ENCODE measurements at places on chromosomes 11 and 22.

DNA sequence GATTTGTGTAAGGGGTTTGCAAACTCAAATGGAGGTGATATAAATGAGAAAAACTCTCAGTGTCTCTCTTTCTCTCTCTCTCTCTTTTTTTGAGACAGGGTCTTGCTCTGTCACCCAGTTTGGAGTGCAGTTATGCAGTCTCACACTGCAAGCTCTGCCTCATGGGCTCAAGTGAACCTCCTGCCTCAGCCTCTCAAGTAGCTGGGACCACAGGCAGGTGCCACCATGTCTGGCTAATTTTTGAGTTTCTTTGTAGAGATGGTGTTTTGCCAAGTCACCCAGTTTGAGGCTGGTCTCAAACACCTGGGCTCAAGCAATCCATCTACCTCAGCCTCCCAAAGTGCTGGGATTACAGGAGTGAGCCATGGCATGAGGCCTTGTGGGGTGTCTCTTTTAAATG, 2.9 kb downstream of the BIRC3 start:
- DNase-seq = no peak

DNA sequence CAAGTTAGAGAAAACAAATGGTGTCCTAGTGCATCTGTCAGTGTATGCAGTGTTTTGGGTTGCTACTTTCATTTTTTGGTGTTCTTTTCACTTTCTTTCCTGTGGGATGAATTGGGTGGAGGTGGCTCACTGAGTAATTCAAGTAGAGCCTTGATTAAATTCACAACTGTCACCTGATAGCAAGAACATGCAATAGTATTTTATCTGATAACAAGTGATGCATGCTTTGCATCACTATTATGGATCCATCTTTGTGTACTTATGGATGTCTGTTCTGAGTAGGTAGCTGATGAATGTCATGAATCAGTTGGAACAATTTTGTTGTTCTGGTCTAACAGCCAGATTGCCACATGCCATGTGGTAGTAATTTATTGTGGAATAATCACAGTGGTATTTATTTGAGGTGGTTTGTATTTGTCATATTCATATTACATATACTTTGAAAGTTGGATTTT, 87.5 kb downstream of the DDX10 start:
- no peak for DNase-seq

- peak; percentile 72 for DNase-seq
Measured at GRCh38 chr11:128467610-128468041, 119.7 kb downstream of the ETS1 start.

- DNase-seq = no peak
Measured at GRCh38 chr22:30485362-30485988, 13.7 kb upstream of the SEC14L3 start.

DNA sequence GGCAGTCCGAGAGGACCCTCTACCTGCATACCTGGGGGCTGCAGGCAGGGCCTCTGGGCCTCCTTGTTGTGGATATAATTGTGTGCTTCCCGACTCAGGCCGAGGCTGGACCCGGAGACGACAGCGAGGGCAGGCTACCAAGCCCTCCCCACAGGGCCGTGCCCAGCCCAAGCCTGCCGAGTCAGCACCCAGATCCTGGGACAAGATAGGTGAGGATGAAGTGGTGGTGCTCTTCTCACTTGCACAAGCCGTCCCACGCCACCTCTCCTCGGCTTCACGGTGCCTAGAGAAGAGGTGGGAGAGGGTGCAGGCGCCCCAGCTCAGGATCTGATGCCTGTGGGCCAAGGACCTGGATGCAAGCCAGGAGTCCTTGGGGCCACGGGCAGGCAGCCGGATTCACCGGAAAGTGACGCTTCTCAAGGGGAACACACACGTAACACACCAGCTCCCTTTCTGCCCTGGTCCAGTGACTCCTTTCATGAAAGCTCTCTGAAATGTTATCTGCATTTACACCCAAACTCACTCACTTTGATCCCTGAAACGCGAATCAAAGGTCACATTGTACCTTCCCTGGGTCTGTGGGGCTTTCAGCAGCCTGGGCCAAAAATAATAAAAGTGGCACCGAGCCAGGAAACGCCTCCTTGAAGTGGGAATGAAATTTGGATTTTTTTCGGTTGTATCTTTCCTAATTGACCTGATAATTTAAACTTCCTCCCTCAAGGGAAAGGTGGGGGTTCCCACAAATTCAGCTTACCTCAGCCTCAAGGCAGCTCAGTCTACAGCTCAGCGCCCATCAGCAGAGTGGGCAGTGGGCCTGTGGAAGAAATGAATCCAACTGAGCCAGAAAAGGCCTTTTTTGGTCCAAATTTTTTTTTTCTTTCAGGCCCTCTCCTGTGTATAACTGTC, 1.1 kb upstream of the GNB1L start:
- DNase-seq = no peak

GRCh38 chr22:46057246-46058090, 80.5 kb upstream of the WNT7B start:
- DNase-seq = peak; percentile 48

DNA sequence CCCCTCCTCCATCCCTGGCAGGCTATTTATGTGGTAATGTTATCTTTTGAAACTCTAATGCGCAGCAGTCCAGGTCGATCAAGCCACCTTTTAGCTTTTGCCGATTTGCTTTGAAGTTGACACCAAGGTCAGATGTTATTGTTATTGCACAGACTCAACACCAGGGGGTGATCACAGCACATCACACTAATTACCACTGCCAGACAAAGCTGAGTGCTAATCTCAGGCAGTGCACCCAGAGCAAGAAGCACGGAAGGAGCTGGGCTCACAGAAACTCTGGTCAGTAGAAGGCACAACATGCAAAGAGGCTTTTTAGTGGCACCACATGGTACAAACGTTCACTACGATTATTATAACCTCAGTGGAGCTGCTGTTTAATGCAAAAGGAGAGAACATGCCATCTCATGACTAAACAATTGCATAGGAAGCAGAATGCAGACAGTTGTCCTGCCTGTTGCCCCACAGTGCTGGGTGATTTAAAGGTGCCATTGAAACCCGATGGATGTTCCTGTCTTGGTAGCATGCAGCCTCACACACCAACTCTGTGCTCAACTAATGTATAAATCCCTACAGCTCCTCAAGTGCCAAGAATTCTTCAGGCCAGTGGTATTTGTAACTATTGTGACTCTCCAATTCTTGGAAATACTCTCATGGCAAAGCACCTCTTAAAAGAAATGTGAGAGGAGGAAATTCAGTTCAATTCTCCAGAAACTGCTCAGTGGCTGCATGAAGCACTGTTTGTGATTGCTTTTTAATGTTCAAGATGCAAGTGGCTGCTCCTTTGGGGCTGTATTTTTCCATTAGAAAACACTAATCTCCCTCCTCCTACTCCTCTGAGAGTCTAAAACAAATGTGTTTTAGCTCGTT, 353.9 kb upstream of the DDI1 start:
- DNase-seq = no peak

DNA sequence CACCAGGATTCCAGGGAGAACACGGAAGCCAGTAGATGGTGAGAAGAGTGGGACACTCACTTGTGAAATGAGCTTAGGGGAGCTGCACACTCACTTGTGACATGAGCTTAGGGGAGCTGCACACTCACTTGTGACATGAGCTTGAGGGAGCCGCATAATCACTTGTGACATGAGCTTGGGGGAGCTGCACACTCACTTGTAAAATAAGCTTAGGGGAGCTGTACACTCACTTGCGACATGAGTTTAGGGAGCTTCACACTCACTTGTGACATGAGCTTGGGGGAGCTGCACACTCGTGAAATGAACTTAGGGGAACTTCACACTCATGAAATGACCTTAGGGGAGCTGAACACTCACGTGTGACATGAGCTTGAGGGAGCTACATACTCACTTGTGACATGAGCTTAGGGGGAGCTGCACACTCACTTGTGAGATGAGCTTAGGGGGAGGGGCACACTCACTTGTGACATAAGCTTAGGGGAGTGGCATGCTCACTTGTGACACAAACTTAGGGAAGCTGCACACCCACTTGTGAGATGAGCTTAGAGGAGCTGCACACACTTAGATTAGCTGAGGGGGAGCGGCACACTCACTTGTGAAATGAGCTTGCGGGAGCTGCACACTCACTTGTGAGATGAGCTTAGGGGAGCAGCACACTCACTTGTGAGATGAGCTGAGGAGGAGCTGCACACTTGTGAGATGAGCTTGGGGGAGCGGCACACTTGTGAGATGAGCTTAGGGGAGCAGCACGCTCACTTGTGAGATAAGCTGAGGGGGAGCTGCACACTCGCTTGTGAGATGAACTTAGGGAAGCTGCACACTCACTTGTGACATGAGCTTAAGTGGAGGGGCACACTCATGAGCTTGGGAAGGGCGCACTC, 59.0 kb downstream of the NCAPD3 start:
- DNase-seq = no peak
